Mononuclear cell (primary cell): ENCODE measurements at places on chromosomes 5 and 9. TPM values are rescaled to one million over a fixed set of nuclear protein-coding genes. Genes with fewer than 3 reads are reported as not detected.

The MGAT1 gene
- total RNA-seq, result 119 TPM

The S1PR3 gene
- total RNA-seq, result 7.8 TPM

The ANKH gene
- total RNA-seq, result 35.7 TPM

The TAF1L gene
- under 0.01 TPM for total RNA-seq

The PCDHB8 gene
- not detected for total RNA-seq

The SHOC1 gene
- under 0.01 TPM for total RNA-seq

The CDH6 gene
- not detected for total RNA-seq

The PCDHB11 gene
- total RNA-seq, result not detected

The POMT1 gene
- 18.9 TPM for total RNA-seq

The CDO1 gene
- 0.10 TPM for total RNA-seq

The LMBRD2 gene
- total RNA-seq, result 4.1 TPM

The TLE4 gene
- 150 TPM for total RNA-seq

The PHF24 gene
- not detected for total RNA-seq

The AIF1L gene
- total RNA-seq, result 0.10 TPM

The HK3 gene
- total RNA-seq, result 24.2 TPM

The ANKDD1B gene
- 0.52 TPM for total RNA-seq

The TTC39B gene
- 21.0 TPM for total RNA-seq

The FAM78A gene
- total RNA-seq, result 32.3 TPM

The KDM4C gene
- total RNA-seq, result 78.6 TPM

The NMUR2 gene
- not detected for total RNA-seq

The FAM153A gene
- total RNA-seq, result 16.5 TPM

The ENC1 gene
- total RNA-seq, result 31.9 TPM

The PDLIM4 gene
- not detected for total RNA-seq

The ADRA1B gene
- total RNA-seq, result not detected

The PAEP gene
- total RNA-seq, result not detected

The C5orf58 gene
- total RNA-seq, result not detected

The OR13C3 gene
- not detected for total RNA-seq

The SLC34A3 gene
- total RNA-seq, result not detected

The TMEM215 gene
- not detected for total RNA-seq

The MTAP gene
- total RNA-seq, result 11.9 TPM

The CIZ1 gene
- 26.0 TPM for total RNA-seq

The PCDHA8 gene
- total RNA-seq, result not detected

The SPAG8 gene
- total RNA-seq, result 0.42 TPM
